DMS79 treated with DMSO at 0.1 percent for 48 hours (cell line): ENCODE measurements at places on chromosomes 5 and 9.

DNA sequence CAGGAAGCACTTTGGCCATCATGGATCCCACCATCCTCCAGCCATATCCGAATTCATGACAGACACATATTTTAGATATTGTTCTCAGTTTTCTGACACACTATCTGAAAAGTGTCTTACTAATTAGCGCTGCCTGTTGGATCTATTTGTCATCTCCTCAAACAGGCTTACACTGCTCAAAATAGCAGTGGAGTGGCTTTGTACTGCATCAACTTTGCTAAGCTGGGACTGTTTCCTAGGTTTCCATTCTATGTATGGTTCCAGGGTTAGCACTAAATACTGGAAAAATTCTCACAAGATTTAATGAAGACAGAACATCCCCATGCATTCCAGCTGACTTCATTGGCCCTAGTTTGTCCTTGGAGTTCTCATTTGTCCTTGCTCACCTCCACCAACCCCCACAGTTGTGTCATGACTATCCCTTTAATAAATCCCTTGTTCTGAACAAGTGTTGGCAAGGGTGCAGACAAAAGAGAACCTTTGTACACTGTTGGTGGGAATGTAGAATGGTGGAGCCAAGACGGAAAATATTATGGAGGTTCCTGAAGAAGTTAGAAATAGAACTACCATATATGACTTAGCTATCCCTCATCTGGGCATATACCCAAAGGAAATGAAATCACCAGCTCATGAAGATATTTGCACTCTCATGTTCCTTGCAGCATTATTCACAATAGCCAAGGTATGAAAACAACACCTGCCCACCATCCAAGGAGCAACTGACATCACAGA lies 136.5 kb upstream of the RAI14 start:
- DNase-seq, result no peak

- DNase-seq, result peak; percentile 63
Observed at GRCh38 chr9:127796852-127797370, 5.8 kb upstream of the FPGS start.

DNA sequence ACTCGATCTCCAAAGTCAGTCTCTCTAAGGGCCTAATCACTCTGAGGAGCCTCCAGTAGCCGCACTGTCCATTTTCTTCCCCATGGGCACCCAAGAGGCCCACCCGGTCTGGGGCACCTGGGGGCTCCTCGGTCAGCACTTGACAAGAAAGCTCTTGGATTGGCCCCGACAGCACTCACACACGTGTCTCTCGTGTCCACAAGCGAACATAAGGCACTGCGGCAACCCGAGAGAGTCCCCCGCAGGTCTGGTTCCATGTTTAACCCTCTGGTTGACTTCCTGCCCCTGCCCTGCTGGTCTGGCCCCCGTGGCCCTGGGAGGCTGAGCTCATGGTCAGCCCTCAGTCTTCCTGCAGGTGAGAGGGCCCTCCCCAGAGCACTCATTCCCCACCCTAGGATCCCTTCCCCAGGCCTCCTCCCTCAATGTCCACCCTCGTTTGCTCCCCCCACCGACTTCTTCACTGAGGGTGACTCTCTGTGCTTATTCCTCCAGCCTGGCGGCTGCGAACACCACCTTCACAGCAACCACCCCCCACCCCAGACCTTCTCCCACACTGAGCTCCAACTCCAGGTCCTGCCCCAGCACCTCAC lies 16.3 kb upstream of the LRRC14B start:
- DNase-seq, result no peak

- DNase-seq, result no peak
Observed at GRCh38 chr9:91407580-91408318, 15.9 kb downstream of the NFIL3 start.

GRCh38 chr5:154039458-154039829 lies 677 bp downstream of the MFAP3 start:
- DNase-seq, result no peak

GRCh38 chr5:1508659-1509290 lies 15.0 kb downstream of the LPCAT1 start:
- no peak for DNase-seq

DNA sequence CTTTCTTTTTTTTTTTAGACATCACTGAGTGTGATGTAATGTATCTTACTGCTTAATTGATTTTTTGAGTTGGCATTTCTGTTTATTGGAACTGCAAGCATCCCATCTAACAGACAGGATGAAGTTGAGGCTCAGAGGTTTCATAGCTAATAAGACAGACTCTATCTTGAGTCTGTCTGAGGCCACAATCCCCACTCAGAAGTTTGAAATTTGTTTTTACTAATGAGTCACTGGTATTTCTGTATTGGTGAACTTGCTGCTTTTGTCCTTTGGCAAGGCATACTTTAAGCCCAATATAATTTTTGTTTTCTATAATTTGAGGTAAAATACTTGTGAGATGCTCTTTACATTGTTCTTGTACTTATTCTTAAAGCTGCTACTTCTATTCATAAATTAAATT lies 491.2 kb downstream of the PSAT1 start:
- no peak for DNase-seq

DNA sequence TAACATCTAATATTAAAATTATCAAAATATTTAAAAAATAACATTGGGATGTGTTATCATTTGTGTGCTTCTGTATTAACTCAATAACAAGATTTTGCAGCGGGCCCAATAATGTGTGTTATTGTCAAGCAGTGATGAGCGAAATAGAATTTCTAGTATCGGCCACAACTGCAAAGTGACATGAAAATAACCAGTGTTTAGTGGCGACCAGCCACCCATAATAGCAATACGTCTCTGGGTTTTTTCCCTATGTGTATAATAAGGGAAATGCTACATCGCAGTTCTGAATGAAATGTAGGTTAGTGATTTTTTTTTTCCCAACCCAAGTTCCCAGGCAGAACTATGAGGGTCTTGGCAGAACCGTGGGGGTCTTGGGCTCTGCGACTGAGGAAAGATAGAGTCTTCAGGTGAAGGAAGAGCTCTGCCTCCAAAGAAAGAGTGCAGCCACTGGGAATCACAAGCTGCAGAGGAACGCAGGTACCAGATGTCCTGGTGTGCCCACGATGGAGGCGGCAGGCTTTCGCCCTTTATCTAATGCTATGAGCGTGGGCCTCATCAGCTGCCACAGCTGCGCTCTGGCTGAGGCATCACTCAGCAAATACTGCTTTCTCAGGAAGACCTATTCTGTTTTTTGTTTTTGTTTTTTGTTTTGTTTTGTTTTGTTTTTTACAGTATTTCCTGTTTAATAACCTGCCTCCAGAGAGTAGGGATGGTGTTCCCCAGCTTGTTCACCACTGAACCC lies 235.0 kb downstream of the ROR2 start:
- DNase-seq, result no peak

GRCh38 chr5:92222449-92222848 lies 839.3 kb upstream of the ARRDC3 start:
- DNase-seq, result no peak

DNA sequence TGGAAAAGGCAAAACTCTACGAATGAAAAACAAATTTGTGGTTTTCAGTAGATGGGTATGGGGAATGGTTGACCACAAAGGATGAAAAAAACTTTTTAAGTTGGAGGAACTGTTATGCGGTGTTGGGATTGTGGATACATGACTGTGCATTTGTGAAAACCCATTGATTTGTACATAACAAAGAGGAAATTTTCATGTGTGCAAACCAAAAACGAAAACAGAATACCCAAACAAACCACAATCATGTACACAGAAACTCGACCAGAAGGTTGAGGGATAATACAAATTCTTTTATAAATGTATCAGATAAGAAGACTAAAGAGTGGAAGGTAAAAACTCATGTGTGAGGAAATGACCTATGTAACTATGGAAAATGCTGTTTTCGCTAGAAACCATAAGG lies 1012.4 kb downstream of the CDH18 start:
- no peak for DNase-seq

- DNase-seq, result no peak
Observed at GRCh38 chr5:43773478-43773844, 170.5 kb downstream of the NNT start.

DNA sequence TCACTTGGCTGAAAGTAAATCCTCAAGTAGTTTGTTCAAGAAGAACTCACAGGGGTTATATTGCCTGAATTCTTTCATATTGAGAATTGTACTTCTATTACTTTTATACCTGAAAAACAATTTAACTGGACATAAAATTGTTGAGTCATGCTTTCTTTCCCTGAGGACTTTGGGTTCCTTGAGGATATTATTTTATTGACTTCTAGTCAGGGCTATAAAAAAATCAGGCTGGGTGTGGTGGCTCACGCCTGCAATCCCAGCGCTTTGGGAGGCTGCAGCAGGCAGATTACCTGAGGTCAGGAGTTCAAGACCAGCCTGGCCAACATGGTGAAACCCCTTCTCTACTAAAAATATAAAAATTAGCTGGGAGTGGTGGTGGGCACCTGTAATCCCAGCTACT lies 17.9 kb upstream of the CDC42SE2 start:
- DNase-seq, result no peak

- no peak for DNase-seq
Observed at GRCh38 chr5:83400241-83400640, 71.3 kb upstream of the VCAN start.

DNA sequence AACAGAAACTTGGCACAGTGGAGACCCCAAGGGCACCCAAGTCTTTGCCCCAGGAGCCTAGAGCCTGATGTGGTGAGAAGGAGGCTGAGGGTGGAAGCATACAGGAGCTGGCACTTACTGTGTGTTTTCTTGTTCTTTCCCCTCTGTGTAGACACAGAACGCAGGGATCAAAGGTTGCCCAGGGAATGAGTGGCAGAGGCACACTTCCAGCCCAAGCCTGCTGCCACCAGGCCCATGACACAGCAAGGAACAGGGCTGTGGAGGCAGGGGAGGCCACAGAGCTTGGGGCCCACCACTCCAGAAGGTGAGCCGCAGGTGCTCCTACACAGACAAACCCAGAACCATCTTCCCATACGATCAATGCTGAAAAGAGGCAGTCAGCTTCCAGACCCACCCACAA lies 73.9 kb upstream of the S1PR3 start:
- DNase-seq, result no peak

DNA sequence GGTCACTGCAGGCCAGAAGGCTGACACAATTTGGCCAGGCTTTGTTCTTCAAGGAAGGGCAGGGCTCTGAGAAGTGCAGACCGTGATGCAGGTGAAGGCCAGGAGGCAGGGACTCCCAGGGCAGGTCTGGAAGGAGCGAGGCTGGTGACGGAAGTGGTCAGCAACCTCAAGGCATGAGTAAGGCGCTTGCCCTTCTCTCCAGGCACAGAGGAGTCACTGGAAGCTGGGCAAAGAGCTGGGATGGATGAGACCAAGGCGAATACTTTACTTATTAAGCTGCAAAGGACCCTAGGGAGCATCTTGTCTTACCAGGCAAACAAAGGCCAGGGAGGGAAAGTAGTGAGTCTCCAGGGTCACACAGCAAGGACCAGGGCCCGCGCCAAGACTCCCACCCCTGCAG lies 18.6 kb downstream of the IRF1 start:
- DNase-seq, result no peak

DNA sequence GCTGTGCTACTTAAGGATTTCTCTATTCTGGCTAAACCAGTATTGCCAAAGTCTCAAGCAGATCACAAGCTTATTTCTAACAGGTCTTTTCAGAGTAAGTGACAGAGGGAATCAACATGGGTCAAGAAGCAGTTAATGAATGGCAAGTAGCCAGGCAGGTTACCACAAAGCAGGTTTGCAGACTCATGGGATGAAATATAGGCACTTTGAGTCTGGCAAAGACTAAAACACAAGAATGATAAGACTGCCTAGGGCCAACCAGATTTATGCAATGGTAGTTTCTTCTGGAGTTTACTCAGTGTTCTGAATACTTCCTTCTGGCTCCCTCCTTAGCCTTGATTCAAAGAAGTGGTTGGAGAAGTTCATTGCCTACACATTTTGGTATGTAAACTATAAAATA lies 3.6 kb downstream of the HMGCS1 start:
- peak; percentile 59 for DNase-seq

DNA sequence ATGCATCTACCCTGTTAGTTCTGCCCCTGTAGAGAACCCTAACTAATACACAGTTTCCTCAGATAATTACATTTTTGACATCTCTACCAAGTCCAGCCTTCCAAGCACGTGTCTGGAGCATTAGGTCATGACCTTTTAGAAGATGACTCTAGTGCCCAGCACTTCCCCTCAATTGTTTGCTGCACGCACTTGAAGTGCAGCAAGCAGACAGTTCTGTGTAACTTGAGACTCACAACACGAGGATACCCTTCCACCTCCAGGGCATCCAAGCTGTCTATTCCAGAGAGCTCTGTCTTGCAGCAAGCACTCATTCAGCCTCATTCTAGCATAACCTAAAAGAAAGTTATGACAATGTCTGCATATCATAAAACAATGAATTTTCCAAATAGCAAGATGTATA lies 1410.5 kb upstream of the CDH18 start:
- no peak for DNase-seq

GRCh38 chr9:113701774-113702755 lies 174.0 kb upstream of the ZNF618 start:
- DNase-seq, result no peak

DNA sequence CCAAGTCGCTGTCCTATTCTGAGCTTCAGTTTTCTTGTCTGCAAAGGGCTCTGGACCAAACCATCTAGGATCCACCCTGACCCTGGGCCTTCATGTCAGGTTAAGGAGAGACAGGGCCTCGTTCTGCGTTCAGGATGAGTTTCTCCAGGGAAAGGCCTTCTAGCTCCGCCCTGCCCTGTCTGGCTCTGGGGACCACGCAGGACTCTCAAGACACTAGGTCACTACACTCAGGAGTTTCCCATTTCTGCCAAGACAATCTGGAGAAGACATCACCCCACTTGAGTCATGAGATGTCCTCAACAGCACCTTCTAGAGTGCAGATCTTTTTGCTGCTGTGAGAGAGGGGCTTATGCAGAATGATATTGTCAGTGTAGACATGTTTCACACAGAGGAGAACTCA lies 53.2 kb upstream of the KCNMB1 start:
- no peak for DNase-seq

- DNase-seq, result no peak
Observed at GRCh38 chr9:138066049-138066448, 188.5 kb downstream of the CACNA1B start.

DNA sequence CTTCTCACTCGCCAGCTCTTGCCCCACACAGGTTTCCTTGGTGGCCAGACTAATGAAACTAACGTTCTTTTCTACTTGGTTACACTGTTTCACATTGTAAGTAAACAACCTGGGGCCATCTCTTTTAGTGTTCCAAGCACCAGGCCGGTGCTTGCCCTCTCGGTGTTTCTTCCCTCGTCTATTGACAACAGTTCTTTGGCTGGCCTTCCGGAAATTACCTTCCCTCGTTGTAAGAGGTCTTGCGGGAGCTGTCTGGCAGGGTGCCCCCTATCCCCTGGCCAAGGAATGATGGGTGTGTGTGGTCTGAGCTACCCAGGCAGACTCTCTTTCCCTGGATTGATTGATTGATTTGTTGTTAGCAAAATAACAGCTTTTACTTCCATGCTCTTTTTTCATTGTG lies 918 bp upstream of the MYMK start:
- DNase-seq, result no peak

DNA sequence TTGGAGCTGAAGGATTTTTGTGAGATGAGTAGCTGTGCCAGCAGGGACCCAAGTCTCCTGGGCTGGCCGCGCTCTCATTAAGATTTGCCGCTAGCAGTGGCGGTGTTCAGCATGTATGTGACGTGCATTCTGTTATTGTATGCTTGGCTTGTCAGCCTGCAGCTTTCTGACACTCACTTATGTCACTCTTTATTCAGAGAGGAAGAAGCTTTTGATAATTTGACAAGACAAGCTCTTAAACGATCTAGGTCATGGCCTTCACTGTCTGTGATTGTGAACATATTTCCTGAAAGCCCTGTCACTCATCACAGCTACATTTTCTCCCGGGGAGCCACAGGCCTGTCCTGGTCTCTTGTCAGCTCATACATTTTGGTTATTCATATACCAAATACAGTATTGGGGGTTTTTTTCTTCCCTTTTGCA lies 98.2 kb upstream of the GRHPR start:
- DNase-seq, result no peak
